Cardiac muscle cell (in vitro differentiated cells and primary cell): ENCODE measurements at places on chromosomes 12 and 14.

- peak; percentile 65 for DNase-seq
Observed at GRCh38 chr14:93007225-93007997, 84.5 kb downstream of the CHGA start.

DNA sequence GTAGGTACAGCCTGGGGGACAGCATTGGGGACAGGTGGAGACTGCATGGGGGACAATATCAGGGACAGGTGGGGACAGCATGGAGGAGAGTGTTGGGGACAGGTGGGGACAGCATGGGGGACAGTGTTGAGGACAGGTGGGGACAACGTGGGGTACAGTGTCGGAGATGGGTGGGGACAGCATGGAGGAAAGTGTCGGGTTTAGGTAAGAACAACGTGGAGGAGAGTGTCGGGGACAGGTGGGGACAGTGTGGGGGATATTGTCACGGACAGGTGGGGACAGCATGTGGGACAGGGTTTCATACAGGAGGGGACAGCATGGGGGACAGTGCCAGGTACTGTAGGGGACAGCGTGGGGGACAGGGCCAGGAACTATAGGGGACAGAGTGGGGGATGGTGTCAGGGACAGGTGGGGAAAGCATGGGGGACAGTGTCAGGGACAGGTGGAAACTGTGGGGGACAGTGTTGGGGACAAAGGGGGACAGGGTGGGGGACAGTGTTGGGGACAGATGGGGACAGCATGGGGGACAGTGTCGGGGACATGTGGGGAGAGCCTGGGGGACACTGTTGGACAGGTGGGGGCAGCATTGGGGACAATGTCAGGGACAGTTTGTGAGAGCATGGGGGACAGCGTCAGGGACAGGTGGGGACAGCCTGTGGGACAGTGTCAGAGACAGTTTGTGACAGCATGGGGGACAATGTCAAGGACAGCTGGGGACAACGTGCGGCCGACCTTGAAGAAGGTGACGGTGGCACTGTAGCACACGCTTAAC is 213.1 kb downstream of the TMEM121 start:
- no peak for DNase-seq

DNA sequence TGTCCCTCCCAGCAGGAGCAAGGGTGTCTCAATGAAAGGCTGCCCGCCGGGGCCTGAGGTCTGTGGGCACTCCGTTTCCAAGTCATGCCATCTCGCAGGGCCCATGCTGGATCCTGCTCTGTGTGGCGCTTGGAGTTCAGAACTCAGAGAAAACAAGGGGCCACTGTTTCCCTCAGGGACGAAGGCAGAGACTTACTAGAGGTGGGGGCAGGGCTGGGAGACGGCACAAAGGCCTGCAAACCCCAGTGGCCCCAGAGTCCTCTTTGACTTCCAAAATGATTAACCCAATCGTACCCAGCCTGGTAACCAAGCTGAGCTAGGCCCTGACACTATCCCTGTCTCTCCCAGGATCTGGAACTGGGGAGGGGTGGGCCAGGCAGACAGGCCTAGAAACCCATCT is 95.8 kb downstream of the ITPK1 start:
- no peak for DNase-seq

GRCh38 chr12:28938056-28938455 is 211.0 kb upstream of the FAR2 start:
- DNase-seq, result no peak

DNA sequence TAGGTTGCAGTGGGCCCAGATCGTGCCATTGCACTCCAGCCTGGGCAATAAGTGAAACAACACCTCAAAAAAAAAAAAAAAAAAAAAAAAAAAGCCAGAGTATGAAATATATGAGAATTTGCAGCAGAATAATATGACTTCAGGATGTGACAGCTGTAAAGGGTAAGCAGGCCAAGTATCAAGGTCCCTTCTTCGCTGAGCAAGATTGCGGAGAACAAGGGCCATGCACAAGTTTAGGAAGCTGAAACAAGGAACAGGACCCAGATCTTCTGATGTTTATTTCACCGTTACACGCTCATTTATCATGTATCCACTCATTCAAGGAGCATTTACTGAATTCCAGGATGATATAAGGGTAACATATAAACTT is 659 bp upstream of the FOXJ2 start:
- no peak for DNase-seq

DNA sequence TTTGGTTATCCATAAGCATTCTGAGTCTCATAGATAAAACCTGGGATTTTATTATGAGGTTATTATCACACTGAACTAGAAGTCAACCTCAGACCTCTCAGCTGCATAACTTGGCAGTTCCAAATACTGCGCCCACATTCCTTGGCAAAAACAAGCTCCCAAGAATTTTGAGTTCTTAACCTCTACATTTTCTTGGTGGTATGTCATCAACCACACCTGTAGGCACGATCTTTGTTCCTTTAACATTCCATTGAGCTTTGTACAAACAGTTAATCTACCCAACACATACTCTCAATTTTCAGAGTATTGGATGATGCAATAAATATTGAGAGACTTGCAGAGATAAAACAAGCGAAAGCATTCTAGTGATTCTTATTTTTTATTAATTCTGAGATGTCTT is 371.8 kb upstream of the PRICKLE1 start:
- DNase-seq, result peak; percentile 86
